ENCODE measurements at places on chromosomes 1 and 21. TPM values are rescaled to one million over a fixed set of nuclear protein-coding genes. Genes with fewer than 3 reads are reported as not detected.

Gene PDZK1
- 0.20 TPM for total RNA-seq

Gene GNAT2
- total RNA-seq, result not detected

Gene CYP4Z1
- not detected for total RNA-seq

Gene RABIF
- 13.5 TPM for total RNA-seq

Gene ERRFI1
- total RNA-seq, result 86.4 TPM

Gene OR10K2
- not detected for total RNA-seq

Gene CCDC27
- not detected for total RNA-seq

Gene VTCN1
- total RNA-seq, result not detected

Gene OR2G6
- not detected for total RNA-seq

GRCh38 chr1:18805150-18805879 is 54.1 kb downstream of the TAS1R2 start:
- H3K4me3 ChIP-seq, result no peak overlapping the region
- H3K27ac ChIP-seq, result no peak overlapping the region
- DNase-seq, result no peak
- H3K4me1 ChIP-seq, result no peaks in the 10 kb centered on the region
- H3K27me3 ChIP-seq, result peaks cover 8% of the 10 kb centered on the region

GRCh38 chr1:245749053-245749452 is 594.3 kb downstream of the KIF26B start:
- H3K27me3 ChIP-seq, result no peaks in the 10 kb centered on the region
- no peak for DNase-seq
- H3K4me3 ChIP-seq, result no peak overlapping the region

DNA sequence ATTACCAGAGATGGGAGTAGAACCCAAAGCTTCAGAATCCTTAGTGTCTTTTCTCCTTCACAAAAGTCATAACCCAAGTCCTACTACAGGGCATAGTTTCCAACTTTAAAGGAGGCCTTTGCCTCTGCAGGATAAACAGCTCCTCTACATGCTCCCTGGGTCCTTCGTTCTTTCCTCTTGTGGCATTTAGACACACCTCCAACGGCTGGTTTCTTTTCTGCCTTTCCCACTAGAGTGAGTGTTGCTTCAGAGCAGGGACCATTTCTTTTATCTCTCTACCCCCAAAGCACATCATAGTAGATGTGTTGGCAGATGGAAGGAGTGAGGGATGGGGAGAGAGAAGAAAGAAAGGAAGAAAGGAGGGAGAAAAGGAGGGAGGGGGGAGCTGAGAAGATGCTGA is 144.7 kb upstream of the SPATA6 start:
- no peaks in the 10 kb centered on the region for H3K36me3 ChIP-seq
- H3K4me1 ChIP-seq, result peaks cover 13% of the 10 kb centered on the region
- H3K27ac ChIP-seq, result no peak overlapping the region
- no peak for DNase-seq

- no peak overlapping the region for H3K27ac ChIP-seq
- H3K4me1 ChIP-seq, result no peaks in the 10 kb centered on the region
- H3K4me3 ChIP-seq, result no peak overlapping the region
- H3K27me3 ChIP-seq, result peaks cover 28% of the 10 kb centered on the region
- no peaks in the 10 kb centered on the region for H3K36me3 ChIP-seq
Observed at GRCh38 chr1:177432897-177433296, 262.1 kb downstream of the BRINP2 start.

DNA sequence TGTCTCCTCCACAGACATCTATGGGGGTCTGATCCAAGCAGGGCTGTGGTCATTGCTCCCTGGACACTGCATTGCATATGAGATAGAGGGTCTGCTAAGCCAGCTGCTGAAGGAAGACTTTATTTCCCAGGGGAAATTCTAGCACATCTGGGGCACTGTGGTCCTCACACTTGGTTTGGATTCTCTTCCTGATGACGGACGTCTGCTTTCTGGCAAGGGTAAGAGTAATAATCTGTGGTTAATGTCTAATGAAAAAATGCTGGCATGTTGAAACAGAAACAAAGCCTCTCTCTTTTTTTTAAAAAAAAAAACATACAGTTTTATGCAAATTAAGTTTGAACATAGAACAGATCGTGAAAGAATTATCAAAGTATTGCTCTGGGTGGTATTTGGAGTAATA is 553.9 kb downstream of the DPYD start:
- no peaks in the 10 kb centered on the region for H3K27me3 ChIP-seq
- peaks cover 16% of the 10 kb centered on the region for H3K36me3 ChIP-seq
- no peak overlapping the region for H3K4me3 ChIP-seq
- DNase-seq, result no peak
- H3K27ac ChIP-seq, result no peak overlapping the region
- H3K4me1 ChIP-seq, result peaks cover 8% of the 10 kb centered on the region

DNA sequence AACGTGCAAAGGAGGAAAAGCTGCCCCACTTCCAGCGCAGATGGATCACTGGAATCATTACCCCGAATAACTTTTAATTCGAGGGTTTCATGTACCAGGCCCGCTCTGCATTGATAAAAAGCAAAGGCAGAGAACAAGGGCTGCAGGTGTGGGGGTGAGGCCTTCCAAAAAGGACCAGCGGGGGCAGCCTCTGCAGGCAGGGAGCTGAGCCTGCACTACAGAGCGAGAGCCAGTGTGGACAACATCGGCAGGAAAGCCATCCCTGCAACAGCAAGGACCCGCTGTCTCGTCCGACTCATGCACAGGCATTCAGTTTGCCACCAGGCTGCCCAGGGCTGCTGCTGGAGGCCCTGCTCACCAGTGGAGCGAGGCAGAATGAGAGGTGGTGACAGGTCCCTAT is 27.1 kb upstream of the AJAP1 start:
- H3K27me3 ChIP-seq, result no peaks in the 10 kb centered on the region
- no peak for DNase-seq
- no peak overlapping the region for H3K27ac ChIP-seq
- H3K4me3 ChIP-seq, result no peak overlapping the region
- no peaks in the 10 kb centered on the region for H3K4me1 ChIP-seq

DNA sequence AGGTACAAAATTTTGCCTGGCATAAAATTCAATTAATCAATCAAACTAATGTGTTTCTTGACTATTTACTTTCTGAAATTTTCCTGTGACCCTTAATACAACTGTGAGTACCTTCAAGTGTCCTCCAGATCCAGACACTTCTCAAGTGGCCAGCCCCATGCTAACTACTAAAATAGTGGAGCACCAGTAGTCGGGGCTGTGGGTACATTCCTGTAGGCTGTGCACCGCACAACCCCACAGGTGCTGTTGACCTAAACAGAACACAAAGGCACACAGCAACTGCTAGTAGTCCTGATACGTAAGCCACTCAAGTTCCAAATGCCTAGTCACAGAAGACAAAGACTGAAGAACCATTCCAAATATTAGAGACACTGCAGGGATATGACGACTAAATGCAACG is 36.6 kb downstream of the TMEM50B start:
- H3K4me3 ChIP-seq, result no peak overlapping the region
- H3K36me3 ChIP-seq, result peaks cover 44% of the 10 kb centered on the region
- H3K4me1 ChIP-seq, result peaks cover 16% of the 10 kb centered on the region
- H3K27me3 ChIP-seq, result no peaks in the 10 kb centered on the region

DNA sequence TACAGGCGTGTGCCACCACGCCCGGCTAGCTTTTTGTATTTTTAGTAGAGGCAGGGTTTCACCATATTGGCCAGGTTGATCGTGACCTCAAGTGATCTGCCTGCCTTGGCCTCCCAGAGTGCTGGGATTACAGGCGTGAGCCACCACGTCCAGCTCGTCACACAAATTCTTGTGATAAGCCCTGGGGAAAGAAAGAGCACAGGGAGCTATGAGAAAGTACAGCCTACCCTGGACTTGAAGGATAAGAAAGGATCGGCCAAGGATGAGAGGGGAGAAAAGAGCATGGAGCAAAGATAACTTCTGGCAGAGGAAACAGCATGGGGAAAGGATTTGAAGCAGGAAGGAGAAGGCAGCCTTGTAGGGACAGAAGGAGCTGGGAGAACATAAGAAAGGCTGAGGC is 29.2 kb downstream of the SESN2 start:
- H3K36me3 ChIP-seq, result peaks cover 23% of the 10 kb centered on the region
- DNase-seq, result no peak
- H3K27ac ChIP-seq, result peak overlapping the region; percentile 32
- no peaks in the 10 kb centered on the region for H3K27me3 ChIP-seq
- H3K4me3 ChIP-seq, result no peak overlapping the region

GRCh38 chr1:19257178-19257914 is 5.7 kb downstream of the MRTO4 start:
- H3K36me3 ChIP-seq, result peaks cover 48% of the 10 kb centered on the region
- H3K27ac ChIP-seq, result no peak overlapping the region
- H3K4me3 ChIP-seq, result no peak overlapping the region
- H3K27me3 ChIP-seq, result no peaks in the 10 kb centered on the region
- peaks cover 11% of the 10 kb centered on the region for H3K4me1 ChIP-seq

DNA sequence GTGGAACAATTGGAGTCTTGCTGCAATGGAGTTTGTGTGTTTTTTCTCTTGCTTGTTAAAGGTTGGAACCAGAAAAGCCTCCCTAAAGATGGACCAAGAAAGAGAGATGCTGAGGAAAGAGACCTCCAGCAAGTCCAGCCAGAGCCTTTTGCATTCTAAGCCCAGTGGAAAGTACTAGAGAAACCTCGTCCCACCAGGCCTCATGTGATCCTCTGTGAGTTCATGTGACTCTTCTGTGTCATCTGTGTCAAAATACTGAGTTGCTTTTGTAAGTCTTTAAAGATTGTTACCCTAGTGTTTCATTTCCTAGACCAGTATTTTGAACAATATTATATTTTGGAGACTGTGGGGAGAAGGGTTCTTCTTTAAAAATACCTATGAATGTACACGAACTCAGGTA is 12.5 kb upstream of the EFHD2 start:
- H3K4me3 ChIP-seq, result no peak overlapping the region
- H3K27ac ChIP-seq, result no peak overlapping the region
- H3K4me1 ChIP-seq, result peaks cover 14% of the 10 kb centered on the region
- DNase-seq, result no peak
- H3K27me3 ChIP-seq, result no peaks in the 10 kb centered on the region

DNA sequence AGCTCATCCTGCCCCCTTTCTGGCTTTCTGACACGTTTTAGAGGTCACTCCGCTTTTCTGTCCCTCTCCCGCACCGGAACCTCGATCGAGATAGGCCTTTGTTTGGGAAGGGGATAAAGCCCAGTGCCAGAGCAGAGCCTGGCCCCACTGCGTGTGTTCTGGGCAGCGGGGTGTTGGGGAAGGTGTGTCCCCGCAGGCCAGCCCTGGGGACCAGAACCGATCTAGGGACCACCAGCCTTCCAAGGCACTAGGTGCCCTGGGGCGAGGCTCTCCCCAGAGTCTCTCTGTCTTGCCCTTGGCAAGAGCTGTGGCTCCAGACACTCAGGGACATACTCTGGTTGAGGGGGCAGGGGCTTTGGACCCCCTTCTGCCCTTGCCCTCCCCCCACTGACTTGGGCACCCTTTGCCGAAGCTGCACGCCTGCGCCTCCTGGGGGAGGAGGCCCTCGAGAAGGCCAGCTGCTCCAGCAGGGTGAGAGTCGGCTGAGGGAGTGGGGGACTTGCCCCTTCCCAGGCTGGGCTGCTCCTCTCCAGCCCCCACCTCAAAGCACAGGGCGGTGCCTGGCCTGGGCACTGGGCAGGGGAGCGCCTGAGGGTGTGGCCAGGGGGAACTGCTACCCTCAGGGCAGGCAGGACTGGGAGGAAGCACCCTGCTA is 16.4 kb downstream of the PRXL2B start:
- H3K4me1 ChIP-seq, result no peaks in the 10 kb centered on the region
- no peak for DNase-seq
- H3K27me3 ChIP-seq, result peaks cover 38% of the 10 kb centered on the region

DNA sequence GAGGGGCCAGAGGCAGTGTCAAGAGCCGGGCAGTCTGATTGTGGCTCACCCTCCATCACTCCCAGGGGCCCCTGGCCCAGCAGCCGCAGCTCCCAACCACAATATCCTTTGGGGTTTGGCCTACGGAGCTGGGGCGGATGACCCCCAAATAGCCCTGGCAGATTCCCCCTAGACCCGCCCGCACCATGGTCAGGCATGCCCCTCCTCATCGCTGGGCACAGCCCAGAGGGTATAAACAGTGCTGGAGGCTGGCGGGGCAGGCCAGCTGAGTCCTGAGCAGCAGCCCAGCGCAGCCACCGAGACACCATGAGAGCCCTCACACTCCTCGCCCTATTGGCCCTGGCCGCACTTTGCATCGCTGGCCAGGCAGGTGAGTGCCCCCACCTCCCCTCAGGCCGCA is at the start of gene BGLAP:
BGLAP (plus strand) TSS at position 259 of the 400 bp plus-strand sequence; CDS start at position 307, 48 bp downstream.
- DNase-seq, result no peak
- no peaks in the 10 kb centered on the region for H3K27me3 ChIP-seq
- peaks cover 32% of the 10 kb centered on the region for H3K36me3 ChIP-seq
- peaks cover 22% of the 10 kb centered on the region for H3K4me1 ChIP-seq

GRCh38 chr21:26445440-26445839 is 127.6 kb downstream of the CYYR1 start:
- no peaks in the 10 kb centered on the region for H3K27me3 ChIP-seq
- H3K36me3 ChIP-seq, result no peaks in the 10 kb centered on the region
- H3K27ac ChIP-seq, result no peak overlapping the region
- H3K4me3 ChIP-seq, result no peak overlapping the region
- DNase-seq, result no peak

- no peaks in the 10 kb centered on the region for H3K27me3 ChIP-seq
- DNase-seq, result no peak
- peaks cover 51% of the 10 kb centered on the region for H3K4me1 ChIP-seq
- peak overlapping the region; percentile 88 for H3K27ac ChIP-seq
Observed at GRCh38 chr1:48181669-48182367, 40.7 kb upstream of the SLC5A9 start.

GRCh38 chr1:6170742-6171201 is 9.3 kb downstream of the CHD5 start:
- no peak overlapping the region for H3K4me3 ChIP-seq
- H3K36me3 ChIP-seq, result no peaks in the 10 kb centered on the region
- DNase-seq, result no peak
- no peak overlapping the region for H3K27ac ChIP-seq
- no peaks in the 10 kb centered on the region for H3K4me1 ChIP-seq

DNA sequence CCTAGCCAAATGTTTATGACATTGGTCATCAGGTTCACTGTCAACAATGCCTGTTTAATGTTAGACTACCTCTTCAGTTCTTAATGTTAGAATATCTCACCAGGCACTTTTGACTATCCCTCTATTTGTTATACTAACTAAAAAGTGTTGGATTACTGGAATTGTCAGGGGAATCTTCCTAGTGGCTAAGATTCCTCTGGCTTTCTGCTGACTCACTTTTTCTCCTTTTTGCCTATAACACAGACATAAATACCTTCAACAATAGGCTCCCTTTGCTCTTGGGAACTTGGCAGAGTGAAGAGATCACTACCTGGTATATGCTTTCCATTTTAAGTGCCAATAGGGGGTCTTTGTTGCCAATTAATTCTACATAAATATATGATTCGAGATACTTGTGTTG is 68.5 kb downstream of the TMEM200B start:
- H3K27ac ChIP-seq, result no peak overlapping the region
- H3K4me1 ChIP-seq, result no peaks in the 10 kb centered on the region
- H3K36me3 ChIP-seq, result peaks cover 23% of the 10 kb centered on the region
- no peaks in the 10 kb centered on the region for H3K27me3 ChIP-seq

GRCh38 chr1:40755067-40755466 is 28.5 kb upstream of the KCNQ4 start:
- peaks cover 94% of the 10 kb centered on the region for H3K36me3 ChIP-seq
- H3K4me1 ChIP-seq, result peaks cover 29% of the 10 kb centered on the region
- H3K27ac ChIP-seq, result peak overlapping the region; percentile 53
- DNase-seq, result peak; percentile 96

Data from MCF 10A (cell line).